ENCODE measurements at places on chromosomes 5 and 9.

DNA sequence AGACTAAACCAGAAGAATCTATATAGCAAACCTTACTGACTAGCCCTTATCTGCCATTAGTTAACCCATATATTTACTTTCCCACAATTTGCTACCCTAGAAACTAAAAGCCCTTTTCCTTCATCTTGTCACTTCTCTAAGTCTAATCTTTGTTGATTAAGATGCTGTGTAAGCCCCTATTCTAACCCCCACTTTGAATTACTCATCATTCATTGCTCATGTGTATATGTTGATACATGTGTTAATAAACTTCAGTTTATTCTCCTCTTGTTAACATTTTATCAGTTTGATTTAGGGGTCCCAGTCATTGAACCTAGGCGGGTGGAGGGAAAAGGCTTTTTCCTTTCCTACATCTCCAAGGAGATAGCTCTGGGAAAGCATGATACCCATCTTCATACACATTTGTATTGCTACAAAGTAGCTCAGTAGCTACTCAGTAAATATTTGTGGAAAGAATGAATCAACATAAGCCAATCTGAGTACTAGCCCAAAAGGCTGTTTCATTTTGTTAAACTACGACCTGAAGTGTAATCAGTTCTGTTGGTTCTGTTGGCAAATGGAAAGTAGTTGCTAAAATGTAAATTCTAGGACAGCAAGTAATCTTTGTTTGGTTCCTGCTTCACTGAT, 35.1 kb upstream of the NDFIP1 start:
- no peak for DNase-seq

GRCh38 chr5:14407051-14407450, 174.5 kb upstream of the OTULINL start:
- DNase-seq, result no peak

- DNase-seq, result no peak
Observed at GRCh38 chr5:150112201-150113046, 26.1 kb upstream of the CSF1R start.

GRCh38 chr9:21668516-21668915, 133.9 kb upstream of the MTAP start:
- DNase-seq, result peak; percentile 53

DNA sequence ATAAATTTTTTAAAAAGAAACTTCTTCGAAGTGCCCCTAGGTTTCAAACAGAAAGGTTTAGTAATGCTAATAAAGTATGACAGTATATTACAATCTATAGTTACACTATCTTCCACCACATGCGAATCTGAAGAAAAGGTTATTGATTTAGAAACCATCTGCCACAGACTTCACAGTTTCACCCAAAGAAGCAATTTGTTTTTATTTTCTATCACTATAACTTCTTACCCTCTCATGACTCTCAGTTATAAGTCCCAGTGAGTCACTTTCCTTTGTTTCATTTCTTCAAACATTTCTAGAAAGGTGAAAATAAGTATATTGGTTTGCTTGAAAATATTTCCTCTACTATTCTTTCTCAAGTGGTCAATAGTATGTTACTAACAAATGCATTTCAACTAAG, 93.6 kb downstream of the MCTP1 start:
- DNase-seq, result no peak

Measured in putamen (tissue), 1 donor.